H54 (cell line): ENCODE measurements at places on chromosomes 11 and 22.

DNA sequence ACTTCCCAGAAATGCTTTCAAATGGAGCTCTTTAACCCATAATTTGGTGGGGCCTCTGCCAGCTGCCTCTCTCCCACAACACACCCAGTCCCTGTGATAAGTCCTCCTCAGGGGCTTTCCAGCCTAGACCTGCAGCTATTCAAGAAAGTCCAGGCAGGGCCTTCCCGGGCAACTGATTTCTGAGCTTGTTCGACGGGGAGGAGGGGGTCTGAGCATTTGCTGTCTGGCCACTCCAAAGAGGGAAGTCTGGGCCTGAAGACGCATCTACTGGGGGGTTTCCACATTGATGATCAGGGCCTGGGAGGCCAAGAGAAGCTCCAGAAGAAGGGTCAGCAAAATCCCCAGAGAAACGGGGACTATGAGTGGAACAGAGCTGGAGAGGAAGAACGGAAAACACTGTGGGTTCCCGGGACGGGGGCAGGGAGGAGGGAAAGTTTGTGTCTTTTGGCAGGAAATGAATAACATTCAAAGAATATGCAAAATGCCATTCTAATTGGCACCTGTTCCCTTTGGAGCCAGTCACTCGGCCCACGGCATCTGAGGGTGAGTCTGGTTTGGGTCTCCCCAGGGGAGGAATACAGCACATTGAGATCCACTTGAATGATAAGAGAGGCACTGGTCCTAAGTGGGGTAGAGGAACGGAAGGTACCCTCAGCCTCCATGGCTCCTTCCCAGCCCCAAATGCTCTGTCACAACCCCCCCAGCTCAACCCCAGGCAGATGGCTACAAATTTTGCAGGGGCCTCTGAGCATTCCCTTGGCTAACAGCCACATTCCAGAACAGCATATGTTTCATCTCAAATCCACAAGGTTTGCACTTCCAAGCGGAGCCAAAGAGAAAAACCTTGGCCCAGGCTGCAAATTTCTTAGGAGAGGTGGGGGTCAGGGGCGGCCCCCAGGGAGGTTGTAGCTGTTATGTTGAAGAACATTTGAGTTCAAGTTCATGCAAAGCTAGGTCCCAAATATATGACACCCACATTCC is 72.0 kb downstream of the RPUSD4 start:
- DNase-seq = no peak

GRCh38 chr11:112613051-112613972 is 347.9 kb upstream of the NCAM1 start:
- DNase-seq = peak; percentile 29

- DNase-seq = no peak
Observed at GRCh38 chr11:122979103-122979814, 2.4 kb downstream of the BSX start.

DNA sequence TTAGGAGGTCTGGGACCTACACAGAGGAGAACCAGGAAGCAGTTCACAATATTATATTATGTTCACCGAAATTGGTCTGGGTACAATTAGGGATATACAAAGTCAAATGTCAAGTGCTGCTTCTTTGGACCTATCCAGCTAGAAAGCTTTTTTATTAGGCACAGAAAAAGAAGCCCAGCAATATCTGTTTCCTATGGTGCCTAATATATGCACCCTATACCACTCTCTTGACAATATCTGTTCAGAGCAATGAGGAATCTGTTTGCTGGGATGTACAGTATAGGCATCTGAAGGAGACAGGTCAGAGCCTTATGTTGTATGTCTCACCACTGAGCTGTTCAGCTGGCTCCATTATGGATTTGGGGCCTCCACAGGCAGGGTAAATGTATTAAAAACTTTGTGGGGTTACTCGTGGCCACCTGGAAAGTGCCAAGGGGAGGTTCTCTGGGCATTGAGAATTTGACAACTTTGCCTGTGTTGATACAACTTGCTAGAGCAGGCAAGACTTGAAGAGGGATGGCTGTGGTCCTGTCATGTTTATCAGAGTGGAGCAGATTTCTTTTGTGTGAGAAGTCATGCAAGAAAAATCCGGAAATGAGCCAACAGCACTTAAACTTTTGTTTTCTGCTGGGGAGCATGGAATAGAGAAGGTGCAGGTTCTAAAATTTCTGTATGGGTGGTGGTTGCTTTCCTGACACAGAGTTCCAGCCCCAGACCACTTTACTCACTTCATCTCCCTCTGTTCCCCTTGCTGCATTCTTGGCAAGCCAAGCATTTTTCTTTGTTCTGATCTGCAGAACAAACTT is 10.1 kb downstream of the STIM1 start:
- peak; percentile 37 for DNase-seq

- DNase-seq = no peak
Observed at GRCh38 chr11:18490736-18491485, 35.3 kb downstream of the LDHAL6A start.

DNA sequence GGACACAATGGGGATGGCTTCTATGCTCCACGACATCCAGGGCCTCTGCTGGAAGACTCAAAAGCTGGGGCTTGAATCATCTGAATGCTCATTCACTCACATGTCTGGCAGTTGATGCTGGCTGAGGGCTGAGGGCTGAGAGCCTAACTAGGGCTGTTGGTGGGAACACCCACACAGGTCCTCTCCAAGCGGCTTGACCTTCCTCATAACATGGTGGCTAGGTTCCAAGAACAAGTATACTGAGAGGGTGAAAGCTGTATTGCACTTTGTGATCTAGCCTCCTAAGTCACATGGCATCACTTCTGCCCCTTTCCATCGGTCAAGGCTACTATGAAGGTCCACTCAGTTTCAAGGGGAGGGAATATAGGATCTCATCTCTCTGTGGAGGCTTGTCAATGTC is 7.5 kb downstream of the TMEM151A start:
- DNase-seq = no peak

DNA sequence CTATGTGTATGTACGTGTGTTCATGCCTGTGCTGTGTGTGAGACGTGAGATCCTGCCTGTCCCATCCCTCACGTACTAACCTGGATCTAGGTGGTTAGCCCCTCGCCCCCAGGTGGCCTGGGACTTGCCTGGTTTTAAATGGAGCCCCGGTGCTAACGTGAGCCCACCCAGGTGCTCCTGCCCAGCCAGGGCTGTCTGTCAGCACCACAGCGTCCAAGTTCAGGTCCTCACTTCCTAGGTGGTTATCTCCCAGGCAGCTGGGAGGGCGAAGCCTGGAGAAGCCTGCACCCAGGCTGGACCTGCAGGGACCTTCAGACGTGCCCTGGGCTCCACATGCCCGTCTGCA is 86.0 kb downstream of the KCNQ1 start:
- no peak for DNase-seq

- DNase-seq = no peak
Observed at GRCh38 chr22:31085493-31085824, 4.3 kb downstream of the SMTN start.

GRCh38 chr11:22703040-22703439 is 36.6 kb downstream of the GAS2 start:
- DNase-seq = peak; percentile 2

- DNase-seq = no peak
Observed at GRCh38 chr11:123587559-123587958, 66.9 kb downstream of the SCN3B start.

DNA sequence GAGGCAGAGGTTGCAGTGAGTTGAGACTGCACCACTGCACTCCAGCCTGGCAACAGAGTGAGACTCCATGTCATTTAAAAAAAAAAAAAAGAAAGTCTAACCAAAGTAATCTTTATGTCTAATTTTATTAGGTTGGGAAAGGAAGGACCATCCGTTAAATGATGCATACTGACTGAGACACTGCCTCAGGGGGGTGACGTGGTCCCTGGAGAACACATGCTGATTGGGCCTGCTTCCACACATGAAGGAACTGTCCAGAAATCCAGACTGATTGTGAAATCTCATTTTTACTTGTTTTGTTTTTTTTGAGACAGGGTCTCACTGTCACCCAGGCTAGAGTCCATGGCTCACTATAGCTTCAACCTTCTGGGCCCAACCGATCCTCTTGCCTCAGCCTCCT is 5.5 kb downstream of the SF3A1 start:
- no peak for DNase-seq

DNA sequence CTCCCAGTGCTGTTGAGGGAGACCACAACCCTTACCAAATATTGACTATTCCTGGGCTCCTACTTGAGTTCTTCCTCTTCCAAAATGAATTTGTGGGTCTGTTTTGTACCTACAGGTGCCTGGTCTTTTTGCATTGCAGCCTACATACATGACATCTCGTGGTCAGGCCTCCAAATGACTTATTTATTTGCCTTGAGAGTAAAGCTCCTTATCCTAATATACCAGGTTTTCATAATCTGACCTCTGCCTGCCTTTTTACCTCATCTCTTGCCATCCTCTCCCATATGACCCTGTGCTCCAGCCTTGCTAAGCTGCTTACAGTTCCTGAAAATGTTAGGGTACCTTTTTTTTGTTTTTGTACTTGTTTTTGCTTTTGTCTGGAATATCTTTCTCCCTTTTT is 130.4 kb downstream of the UVRAG start:
- no peak for DNase-seq

DNA sequence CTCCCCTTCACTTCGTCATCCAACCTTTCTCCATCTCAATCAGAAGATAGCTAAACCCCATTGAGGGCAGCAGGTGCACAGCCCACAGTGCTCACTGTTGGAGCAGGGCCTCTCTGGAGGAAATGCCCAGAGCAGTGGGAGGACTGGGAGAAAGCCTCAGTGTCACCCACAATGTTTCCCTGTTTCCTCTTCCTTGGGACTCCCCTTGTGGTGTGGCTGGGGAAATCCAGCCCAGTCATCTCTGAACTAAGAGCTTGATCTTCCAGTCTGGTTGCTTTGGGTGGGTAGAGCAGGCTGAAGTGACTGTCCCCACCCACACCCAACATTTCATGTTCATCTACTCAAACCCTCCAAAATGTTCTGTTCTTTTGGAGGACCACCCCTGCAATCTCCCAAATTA is 29.8 kb upstream of the EED start:
- no peak for DNase-seq

DNA sequence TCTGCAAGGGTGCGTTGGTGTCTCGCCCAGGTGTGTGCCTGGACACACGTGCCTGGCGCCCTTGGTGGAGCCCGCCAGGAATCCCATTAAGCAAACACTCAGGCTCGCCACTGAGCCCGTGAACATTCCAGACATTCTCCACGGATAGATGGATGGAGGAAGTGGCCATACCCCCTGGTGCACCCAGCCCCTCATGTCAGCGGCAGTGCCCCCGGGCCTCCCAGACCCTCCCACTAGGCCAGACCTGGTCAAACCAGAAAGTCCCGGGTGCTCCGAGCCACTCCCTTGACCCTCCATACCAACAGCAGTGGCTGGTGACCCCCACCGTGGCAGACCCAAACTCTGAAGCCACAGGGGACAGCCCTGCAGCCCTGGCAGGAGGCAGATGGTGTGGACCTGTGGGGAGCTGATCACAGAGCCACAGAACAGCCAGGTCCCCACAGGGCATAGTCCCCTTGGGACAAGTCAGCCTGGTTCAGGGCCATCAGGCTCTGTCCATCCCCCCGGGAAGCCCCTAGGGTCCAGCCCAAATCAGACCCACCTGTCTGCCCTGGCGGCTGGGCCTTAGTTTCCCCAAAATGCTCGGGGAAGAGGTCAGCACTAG is 1.9 kb downstream of the EPS8L2 start:
- peak; percentile 72 for DNase-seq

GRCh38 chr11:10107497-10107896 is 186.5 kb downstream of the SBF2 start:
- DNase-seq = no peak

DNA sequence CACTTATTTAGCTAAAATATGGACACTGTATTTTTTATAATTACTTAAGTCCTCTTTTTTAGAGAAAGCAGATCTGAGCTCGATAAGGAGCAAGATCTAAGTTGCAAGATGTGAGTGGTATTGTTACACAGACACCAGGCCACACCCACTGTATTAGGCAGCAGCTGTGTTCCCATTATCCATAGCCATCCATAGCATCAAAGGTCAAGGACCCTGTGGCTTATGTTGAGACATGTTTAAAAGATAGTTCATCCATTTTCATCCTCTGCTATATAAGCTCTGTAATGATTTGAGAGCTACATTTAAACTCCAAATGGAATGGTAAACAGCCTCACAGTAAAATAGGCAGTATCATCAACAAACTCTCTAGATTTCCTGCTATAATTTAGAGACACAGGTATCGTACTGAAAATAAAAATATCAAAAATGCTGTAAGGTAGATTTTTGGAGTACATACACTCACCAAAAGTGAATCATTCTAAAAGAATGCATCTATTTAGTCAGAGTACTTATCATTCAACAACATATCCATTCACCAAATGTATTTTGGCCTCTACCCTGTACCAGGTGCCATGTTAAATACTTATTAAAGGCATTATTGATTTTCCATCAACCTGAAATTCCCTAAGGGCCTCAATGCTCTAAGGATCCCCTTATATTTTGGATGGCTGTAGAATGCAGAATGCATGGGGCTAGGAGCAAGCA is 574.0 kb downstream of the LRRC4C start:
- DNase-seq = no peak

- DNase-seq = peak; percentile 29
Observed at GRCh38 chr11:78414321-78415051, 3.1 kb downstream of the GAB2 start.

- DNase-seq = no peak
Observed at GRCh38 chr11:9774591-9775397, 110.9 kb downstream of the SWAP70 start.

DNA sequence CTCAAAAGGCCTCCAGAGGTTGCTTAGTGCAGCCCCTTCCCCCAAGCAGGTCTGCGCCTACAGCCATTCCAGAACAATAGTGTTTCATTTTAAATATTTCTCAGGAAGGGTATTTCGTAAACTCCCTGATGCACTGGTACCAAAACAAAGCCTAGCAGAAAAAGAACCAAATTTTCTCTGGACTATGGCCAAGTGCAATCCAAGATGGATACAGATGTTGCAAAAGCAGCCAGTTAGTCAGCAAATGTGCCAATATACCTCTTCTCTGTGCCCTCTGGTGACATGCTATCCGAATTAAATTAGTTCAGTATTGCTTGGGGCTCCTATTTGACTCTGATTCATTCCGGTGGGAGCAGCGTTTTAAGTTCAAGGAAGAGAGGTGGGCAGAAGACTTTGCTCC is 247.8 kb downstream of the NTM start:
- no peak for DNase-seq

GRCh38 chr22:47626428-47627390 is 864.3 kb downstream of the TBC1D22A start:
- no peak for DNase-seq

DNA sequence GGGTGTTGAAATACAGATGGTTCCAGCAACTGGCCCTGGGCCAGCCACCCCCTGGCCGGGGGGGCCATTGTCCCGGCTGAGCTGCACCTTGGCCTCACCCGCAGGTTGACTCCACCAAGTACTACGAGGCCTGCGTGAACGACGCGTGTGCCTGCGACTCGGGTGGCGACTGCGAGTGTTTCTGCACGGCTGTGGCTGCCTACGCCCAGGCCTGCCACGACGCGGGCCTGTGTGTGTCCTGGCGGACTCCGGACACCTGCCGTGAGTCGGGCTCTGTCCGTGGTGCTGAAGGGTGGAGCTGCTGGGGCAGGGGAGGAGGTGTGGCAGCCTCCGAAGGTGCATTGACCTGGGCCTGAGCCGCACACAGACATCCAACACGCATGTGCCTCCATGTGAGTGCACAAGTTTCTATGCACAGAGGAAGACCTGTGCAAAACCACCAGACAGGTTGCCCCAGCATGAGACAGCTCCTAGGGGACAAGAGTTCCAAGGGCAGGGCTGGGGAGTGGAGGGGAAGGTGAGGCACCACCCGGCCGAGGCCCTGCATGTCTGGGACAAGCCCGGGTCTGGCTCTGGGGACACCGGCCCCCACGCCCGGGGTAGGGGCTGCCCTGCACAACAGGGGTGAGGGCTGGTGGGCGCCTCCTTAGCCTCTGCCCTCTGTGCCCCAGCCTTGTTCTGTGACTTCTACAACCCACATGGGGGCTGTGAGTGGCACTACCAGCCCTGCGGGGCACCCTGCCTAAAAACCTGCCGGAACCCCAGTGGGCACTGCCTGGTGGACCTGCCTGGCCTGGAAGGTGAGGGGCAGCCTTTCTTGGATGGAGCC is 16.1 kb downstream of the MUC5B start:
- DNase-seq = no peak
